ENCODE measurements at places on chromosomes 6 and 20.

- DNase-seq, result no peak
Observed at GRCh38 chr20:32970115-32970972, 33.9 kb downstream of the SUN5 start.

DNA sequence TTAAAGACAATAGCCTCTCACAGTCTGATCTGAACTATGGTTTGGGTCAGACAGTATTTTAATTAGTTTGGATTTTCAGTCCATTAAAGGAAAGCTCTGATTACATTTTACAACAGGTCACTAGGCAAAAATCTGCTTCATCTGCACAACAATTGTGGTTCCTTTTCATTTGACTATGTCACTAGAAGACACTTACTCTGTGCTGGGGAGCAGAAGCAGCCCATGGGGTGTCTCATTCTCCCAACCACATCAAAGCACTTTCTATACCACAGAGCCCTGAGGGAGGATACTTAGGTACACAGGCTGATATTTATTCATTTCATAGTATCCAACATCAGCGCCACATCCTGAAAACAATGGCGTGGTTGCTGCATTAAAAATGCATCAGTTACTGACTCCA lies 36.6 kb upstream of the HDAC2 start:
- no peak for DNase-seq

- DNase-seq, result no peak
Observed at GRCh38 chr6:7143476-7143974, 35.8 kb downstream of the RREB1 start.

GRCh38 chr20:50065325-50065615 lies 47.7 kb downstream of the UBE2V1 start:
- no peak for DNase-seq

DNA sequence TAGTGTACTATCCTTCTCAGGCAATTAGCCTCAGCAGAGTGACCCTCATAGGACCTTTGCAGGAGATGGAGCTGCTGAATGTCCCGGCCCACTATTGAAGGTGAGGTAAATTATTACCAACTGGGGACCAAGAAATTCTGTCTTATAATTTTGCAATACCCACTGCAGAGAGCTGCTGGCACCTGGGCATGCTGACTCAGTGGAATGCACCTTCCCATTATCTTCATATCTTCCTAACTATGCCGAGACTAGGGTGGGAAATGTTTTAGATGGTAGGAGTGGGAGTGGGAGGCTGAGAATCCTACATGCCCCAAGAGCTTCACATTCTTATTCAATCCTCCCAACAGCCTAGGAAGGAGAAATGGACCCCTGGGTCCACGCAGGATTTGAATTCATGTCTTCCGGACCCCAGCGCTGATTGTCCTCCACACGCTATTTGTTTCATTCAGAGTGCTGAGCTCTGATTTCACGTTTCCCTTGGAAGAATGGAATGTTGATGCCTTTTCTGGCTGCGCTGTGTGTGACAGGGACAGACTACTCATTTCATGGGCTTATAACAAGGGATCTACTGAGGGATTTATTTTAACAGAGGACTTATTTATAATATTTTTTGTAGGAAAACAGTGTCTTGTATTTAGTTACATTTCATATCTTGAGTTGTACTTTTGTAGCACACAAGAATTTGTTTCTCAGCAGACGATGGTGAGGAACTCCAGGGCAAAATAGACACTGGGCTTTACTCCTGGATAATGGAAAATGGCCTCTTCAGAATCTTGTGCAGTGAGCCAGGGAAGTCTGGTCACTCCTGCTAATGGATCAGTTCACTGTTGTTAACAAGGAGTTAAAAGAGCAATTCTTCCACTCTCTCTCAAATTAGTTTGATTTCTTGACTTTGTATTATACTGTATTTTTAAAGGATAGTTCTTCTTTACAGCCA lies 66.4 kb downstream of the FYN start:
- no peak for DNase-seq

DNA sequence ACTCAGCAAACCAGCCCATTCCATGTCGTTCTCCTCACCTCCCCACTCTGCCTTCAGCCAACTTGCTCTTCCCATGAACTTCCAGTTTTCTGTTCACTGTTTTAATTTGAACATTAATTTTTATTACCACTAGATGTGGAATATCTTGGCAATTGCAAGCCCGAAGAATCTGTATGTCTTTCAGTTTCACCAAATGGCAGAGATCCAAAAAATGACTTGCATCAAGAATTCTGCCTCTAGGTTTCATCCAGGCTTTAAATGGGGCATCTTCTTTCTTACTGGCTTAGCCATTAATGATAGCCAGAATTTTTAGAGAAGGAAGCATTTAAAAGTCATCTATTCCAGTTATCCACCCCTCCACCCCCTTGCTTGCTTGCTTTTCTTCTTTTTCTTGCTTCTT lies 39.0 kb downstream of the CAP2 start:
- no peak for DNase-seq

GRCh38 chr6:90230548-90231215 lies 66.0 kb downstream of the BACH2 start:
- DNase-seq, result no peak

- DNase-seq, result no peak
Observed at GRCh38 chr6:72182337-72183246, 296.2 kb downstream of the RIMS1 start.

DNA sequence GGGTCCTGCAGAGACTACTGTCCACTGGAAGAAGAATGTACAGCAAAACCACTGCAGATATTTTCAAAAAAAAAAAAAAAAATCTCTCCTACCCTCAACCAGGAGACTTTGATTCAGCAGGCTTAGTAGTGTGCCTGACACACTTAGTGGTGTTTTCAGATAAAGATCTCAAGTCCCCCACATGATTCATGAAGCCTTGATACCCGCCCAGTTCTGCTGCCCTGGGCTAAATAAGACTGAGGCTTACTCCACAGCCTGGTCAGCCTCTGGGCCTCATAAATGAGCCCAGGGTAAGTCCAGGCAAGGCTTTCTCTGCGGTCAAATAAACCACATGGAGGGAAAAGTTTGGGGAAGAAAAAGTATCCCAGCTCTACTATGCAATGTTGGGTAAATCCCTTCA lies 222.1 kb upstream of the ARID1B start:
- no peak for DNase-seq

- no peak for DNase-seq
Observed at GRCh38 chr20:53354314-53354713, 239.3 kb downstream of the ZNF217 start.

- no peak for DNase-seq
Observed at GRCh38 chr20:49758781-49759180, 45.1 kb upstream of the B4GALT5 start.

GRCh38 chr6:143586557-143586956 lies 75.0 kb upstream of the FUCA2 start:
- DNase-seq, result no peak

- no peak for DNase-seq
Observed at GRCh38 chr20:36307412-36308325, 1.5 kb downstream of the DLGAP4 start.

DNA sequence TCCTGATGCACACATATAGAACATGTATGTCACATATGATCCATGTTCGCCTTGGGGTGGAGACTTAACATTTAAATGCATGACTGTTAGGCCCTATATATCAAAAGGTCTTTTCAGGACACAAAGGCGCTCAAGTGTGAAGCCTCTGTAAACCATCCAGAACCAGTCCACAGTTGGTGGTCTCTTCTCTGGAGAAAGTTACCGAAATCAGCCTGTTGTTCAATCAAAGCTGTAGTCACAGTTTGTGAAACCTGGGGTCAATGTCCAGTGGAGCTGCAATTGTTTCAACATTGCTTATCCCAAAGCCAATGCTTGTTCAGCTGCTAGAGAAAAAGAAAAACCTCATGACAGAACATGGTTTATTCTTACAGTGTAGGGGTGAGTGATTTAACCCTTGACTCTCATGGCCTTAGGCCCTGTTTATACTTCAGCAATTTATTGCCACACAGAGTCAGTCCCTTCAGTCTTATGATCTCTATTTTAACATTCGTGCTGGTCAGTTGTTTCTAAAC lies 193.6 kb upstream of the CST7 start:
- DNase-seq, result no peak

- no peak for DNase-seq
Observed at GRCh38 chr6:25363427-25363826, 84.3 kb downstream of the CARMIL1 start.

- DNase-seq, result no peak
Observed at GRCh38 chr6:4885341-4885933, 109.2 kb downstream of the CDYL start.

DNA sequence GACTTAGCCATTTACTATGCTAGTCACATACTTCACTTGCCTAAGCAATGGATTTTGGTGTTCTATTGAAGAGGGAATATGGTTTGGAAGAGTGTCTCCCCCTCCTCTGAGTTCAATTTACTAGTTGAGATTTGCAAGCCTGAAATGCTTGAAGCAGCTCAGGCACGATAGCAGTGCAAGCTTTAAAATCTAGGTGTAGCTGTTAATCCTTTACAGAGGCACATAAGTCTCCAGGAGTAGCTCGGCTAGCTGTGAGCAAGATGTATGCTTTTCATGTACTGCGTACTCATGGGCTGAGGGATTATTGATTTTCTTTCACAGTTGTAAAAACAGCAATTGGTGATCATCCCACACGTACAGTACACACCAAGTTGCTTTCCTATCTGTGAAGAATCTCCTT lies 726 bp downstream of the FLRT3 start:
- no peak for DNase-seq

DNA sequence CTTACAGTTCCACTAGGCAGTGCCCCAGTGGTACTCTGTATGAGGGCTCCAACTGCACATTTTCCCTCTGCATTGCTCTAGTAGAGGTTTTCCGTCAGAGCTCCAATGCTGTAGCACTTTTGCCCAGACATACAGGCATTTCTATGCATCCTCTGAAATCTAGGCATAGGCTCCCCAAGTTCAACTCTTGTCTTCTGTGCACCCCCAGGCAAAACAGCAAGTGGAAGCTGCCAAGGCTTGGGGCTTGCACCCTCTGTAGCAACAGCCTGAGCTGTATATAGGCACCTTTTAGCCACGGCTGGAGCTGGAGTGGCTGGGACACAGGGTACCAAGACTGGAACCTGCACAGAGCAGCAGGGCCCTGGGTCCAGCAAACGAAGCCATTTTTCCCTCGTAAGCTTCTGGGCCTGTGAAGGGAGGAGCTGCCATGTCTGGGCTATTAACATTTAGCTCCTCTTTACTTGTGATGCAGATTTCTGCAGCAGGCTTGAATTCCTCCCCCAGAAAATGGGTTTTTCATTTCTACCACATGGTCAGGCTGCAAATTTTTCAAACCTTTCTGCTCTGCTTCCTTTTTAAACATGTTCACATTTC lies 596.2 kb upstream of the ADGRB3 start:
- DNase-seq, result no peak

DNA sequence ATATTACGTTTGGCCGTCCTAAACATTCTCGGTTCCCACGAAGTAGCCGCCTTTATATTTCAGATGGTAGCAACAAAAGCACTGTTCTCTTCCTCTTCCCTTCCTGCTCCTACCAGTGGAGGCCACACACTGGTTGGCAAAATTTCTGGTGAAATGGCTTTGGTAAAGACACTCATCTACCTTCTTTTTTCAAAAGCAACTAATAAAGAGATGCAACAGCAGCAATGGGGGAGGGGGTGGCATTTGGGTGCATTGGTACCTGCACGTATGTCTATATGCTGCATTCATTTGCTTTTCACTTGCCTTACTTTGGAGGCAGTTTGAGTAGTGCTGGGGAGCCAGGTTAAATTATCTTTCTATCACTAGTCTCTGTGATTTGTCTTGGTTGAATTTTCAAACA lies 6.0 kb downstream of the POU3F2 start:
- no peak for DNase-seq

DNA sequence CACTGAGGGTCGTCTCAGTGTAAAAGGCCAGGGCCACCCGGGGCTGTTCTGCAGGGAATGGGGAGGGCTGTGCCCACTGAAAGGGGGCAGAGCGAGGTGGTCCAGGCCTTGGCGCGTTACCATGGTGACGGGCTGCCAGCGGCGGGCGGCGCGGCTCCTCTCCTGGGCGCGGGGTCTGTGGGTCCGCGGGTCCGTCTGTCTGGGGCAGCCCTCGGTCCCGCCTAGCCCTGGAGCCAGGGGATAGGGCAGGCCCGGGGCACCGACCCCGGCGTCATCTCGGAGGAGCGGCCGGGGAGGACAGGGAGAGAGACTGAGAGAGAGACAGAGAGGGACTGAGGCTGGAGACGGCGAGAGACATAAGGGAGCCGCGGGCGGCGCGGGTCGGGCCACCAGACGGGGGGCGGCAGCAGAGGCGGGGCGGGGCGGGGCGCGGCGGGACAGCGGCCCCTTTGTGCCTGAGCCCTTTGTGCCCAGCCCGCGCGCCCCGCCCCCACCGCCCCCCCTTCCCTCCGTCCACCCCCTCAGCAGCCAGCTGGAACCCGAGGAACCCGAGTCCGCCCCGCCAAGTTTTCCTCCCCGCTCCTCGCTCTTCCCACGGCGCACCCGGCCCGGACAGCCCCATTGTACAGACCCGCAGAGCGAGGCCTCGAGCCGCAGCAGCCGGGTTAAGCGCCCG lies at the start of gene KIAA1755:
TSS of gene KIAA1755 (minus strand) at position 358 of the 676 bp plus-strand sequence. CDS start at position 123, 235 bp downstream.
- no peak for DNase-seq

DNA sequence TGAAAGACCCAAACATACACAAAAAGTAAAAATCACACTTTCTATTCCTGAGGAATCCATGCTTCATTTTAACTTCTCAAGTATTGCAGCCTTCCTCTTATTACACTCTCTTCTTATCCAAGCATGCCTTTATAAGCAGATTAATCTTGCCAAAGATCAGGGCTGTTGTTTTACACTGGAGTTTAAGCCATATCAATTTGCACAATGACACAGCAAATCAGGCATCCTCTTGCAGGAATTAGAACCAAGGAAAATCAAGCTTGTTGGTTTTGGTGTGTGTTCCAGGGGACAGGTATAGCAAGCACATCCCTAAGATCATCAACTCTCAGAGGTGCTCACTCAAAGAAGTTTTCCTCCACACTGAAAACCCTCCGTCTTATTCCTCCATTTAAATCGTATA lies 69.5 kb downstream of the CYP39A1 start:
- DNase-seq, result no peak

DNA sequence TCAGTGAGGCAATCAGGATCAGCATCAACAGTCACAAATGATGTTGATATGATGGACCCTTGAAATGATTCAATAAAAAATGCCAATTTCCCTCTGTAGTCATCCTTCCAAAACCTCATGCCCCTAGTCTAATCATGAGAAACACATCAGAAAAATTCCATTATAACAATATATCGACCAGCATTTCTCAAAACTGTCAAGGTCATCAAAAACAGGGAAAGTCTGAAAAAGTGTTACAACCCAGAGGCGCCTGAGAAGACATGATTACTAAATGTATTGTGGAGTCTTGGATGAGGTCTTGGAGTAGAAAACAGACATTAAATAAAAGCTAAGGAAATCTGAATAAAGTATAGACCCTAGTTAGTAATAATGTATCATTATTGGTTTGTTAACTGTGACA lies 133.8 kb downstream of the SLC35B3 start:
- DNase-seq, result no peak
